HuH-7 (cell line): ENCODE measurements at places on chromosomes 5 and 9.
A peak's percentile ranks its signal among the peaks of the same experiment; 100 is the strongest.

DNA sequence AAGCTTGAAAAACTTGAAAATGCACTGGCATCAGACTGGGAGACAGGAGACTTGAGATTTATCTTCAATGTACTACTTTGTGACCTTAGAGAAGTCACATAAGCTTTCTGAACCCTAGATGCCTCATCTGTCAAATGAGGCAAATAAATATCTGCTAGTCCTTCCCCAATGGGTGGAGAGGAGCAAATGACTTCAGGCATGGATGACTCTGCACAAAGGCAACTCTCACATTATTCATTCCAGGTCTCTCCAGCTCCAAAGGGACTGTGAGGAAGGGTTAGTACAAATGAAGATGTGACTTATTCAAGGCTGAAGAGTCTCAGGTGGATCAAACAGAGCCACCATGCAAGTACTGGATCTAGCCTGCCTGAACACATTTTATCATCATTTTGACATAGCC is 228.7 kb downstream of the SLIT3 start:
- no peak for DNase-seq

DNA sequence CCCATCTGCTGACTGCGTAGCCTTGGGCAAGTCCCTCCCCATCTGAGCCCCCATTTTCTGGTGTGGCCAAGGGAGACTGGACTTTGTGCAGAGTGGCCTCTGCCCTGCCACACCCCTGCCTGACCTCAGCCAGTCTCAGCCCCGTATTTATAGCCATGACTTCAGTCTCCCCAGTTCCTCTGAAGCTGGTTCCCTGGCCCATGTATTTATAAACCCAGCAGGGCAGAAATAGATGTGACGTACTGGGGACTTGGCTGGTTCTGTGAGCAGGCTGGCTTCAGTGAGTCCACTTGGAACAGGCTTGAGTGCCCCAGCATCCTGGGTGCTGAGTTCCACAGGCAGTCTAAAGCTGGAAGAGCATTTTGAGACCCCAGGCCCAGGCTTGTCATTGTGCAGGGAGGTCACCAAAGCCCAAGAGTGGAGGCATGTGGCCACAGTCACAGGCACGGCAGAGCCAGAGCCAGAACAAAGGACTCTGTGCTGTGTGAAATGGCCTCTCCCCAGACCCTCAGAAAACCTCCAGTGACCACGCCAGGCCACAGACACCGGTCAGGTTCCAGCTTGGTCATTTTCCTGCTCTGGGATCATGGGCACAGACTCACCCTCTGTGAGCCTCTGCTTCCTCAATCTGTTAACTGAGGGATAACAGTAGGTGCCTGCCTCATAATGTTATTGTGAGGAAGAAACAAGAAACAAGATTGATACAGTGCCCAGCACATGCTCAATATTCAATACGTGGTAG is 30.4 kb upstream of the SYNPO start:
- peak; percentile 53 for DNase-seq

GRCh38 chr5:33817301-33817700 is 74.5 kb downstream of the ADAMTS12 start:
- DNase-seq, result no peak

- no peak for DNase-seq
Observed at GRCh38 chr5:91158011-91158410, 225.1 kb downstream of the ARRDC3 start.

DNA sequence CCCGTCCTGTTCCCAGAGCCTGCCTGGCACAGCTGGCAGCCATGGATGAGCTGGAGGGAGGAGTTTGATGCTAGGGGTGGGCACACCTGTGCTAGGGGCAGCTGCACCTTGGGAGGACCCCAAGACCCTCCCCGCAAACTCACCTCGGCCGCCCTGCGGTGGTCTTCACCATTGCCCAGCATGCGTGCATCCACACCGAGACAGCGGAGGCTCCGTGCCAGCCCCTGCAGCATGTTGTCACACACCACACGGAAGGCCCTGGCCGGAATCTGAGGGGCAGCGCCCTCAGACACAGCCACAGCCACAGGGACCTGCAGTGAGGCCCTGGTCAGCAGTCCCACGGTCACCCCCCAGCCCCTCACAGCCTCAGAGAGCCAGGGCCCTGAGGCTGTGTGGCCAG is 45.9 kb upstream of the NRARP start:
- DNase-seq, result no peak

GRCh38 chr5:100768221-100768620 is 134.9 kb downstream of the ST8SIA4 start:
- DNase-seq, result no peak

DNA sequence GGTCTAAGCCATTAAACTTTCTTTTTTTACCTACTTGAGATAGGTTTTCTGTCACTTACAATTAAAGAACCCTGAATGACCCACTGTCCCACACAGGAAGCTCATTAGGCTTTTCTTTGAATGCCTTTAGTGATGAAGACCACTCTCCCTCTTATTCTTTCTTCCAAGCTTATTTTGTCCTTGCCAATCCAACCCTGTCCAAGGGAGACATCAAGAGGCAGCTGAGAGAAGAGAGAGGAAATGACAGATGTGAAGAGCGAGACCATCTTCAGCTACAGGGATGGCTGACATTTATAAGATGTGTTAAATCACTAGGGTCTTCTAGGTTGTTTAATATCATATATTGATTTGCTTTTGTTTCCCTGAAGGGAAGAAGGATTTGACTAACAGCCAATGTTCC is 133.5 kb downstream of the FAM114A2 start:
- DNase-seq, result no peak

GRCh38 chr9:136835162-136835931 is 6.9 kb upstream of the AJM1 start:
- DNase-seq, result no peak
